Activated B cell treated with CpG ODN at 0.5 μM for 24 hours (primary cell): ENCODE measurements at places on chromosomes 2 and 18. TPM values are rescaled to one million over a fixed set of nuclear protein-coding genes. Genes with fewer than 3 reads are reported as not detected.
A peak's percentile ranks its signal among the peaks of the same experiment; 100 is the strongest.

Gene PIK3C3
- 56.7 and 65.3 TPM in 2 replicates for total RNA-seq

Gene RFX8
- total RNA-seq: not detected in 2 replicates

Gene ITPRIPL1
- total RNA-seq: 2.7 and 4.4 TPM in 2 replicates

Gene LCT
- total RNA-seq: not detected in 2 replicates

Gene INPP5D
- 247 and 275 TPM in 2 replicates for total RNA-seq

Gene REG3G
- not detected in 2 replicates for total RNA-seq

Gene DLX1
- total RNA-seq: not detected in 2 replicates

Gene ZSWIM2
- not detected in 2 replicates for total RNA-seq

Gene CNOT9
- 60.5 and 74.4 TPM in 2 replicates for total RNA-seq

Gene GREB1L
- not detected in 2 replicates for total RNA-seq

Gene UGT1A3
- not detected in 2 replicates for total RNA-seq

Gene TEX44
- total RNA-seq: not detected in 2 replicates

GRCh38 chr2:197324801-197325200 lies 14.2 kb upstream of the ANKRD44 start:
- DNase-seq: no peak

DNA sequence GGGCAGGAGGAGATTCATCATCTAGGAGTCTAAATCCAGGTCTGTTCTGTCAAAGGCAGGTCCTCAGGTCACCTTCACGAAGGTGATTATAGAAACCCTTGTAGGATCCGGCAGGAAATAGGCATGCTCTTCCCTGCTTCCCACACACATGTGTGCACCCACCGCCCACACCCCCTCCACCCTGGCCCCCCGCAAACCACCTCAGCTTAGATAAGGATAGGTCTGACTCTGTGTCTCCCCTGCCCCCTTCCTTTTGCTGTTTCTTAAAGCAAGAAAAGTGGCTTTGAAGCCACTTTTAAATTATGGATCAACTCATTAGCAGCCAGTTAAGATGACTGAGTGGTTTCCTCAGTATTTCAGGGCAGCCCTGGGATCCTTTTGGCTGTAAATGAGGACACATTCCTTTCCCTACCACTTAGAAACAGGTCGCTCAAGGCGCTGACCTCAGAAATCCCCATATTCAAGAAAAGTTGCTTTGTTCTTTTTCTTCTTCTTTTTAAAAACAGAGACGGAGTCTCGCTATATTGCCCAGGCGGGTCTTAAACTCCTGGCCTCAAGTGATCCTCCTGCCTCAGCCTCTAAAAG lies 14.5 kb upstream of the CIB4 start:
- DNase-seq: no peak

DNA sequence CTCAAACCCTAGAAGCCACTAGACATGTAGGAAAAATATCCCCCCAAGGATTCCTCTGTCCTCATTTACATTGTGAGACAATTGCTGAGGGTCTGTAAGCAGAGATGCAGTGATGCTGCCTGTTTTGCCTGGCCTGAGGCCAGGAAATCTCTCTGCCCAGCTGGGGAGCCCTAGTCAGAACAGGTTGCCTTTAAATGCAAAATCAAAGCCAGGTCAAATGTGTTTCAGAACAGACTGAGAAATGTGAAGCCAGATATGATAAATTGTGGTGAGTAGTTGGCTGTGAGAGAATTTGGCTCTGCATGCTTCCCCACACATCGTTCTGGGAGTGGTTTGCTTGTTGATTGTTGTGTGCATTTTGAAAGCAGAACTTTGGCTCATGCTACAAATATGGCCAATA lies 38.4 kb upstream of the NXPH2 start:
- DNase-seq: no peak

DNA sequence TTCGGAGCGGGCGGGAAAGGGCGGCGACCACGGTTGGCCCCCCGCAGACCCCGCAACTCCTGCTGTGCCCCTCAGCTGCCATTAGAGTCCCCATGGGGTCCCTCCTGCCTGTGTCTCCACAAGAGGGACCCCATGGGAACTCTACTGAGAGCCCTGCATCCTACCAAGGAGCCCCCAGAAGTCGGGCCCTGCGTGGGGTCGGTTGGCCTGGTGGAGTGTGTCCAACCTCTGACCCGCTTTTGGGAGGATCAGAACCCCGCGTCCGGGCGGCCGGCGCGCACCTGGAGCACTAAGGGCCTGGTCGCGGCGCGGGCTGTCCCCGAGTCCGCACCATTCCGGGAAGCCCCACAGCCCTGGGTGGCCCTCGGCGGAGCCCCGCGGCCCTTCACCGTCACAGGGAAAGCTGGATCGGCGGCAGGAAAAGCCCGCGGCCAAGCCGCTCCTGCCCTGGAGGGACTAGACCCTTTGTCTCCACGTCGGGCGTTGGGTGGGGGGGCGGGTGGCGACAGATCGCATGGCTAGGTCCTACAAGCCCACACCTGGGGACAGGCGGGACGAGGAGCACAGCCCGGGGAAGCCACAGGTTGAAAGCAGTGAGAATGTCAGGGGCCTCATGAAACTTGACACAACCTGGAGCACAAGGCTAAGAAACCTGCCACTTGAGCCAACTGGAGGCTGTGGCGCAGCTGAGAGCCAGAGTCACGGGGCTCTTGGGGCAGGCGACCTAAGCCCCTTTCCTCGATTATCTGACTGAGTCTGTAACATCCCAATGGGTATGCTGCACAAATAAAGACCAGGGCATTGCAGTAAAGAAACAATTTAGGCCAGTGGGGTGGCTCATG lies 11.2 kb upstream of the CXXC1 start:
- DNase-seq: no peak

DNA sequence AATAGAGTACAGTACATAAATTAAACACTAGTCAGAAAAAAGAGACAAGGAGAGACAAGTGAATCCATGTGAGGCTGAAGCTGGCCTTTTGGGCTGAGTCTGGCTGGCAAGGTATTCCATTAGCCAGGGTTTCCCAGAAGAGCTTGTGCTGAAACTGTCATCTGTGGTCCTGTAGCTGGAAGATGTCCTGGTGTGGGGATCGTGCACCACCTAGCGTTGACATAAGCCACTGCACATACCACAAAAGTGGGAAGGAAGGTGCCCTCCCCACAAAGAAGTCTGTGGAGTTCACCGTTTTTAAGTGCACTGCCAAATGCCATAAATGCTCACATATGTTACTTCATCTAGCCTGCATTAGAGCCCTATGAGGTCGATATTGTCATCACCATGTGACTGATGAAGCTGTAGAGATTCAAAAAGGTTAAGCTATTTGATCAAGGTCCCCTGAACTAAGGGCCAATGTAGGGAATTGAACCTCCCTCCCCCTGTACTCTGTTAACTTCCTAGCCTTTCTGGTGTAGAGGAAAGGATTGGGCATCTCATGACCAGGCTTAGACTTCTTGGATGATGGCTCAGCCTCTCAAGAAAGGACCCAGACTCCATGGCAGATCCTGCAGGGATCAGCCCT lies 31.9 kb upstream of the GALNT14 start:
- peak; percentile 42 for DNase-seq

DNA sequence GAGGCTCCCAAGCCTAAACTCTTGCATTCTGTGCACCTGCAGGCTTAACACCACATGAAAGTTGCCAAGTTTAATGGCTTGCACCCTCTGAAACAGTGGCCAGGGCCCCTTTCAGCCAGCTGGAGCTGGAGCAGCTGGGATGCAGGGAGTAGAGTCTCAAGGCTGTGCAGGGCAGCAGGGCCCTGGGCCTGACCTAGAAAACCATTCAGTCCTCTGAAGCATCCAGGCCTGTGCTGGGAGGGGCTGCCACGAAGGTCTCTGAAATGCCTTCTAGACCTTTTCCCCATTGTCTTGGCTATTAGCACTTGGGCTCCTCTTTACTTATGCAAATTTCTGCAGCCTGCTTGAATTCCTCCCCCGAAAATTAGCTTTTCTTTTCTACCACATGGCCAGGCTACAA lies 10.6 kb upstream of the SFT2D3 start:
- no peak for DNase-seq

GRCh38 chr2:203709416-203710040 lies 3.1 kb downstream of the CD28 start:
- no peak for DNase-seq

DNA sequence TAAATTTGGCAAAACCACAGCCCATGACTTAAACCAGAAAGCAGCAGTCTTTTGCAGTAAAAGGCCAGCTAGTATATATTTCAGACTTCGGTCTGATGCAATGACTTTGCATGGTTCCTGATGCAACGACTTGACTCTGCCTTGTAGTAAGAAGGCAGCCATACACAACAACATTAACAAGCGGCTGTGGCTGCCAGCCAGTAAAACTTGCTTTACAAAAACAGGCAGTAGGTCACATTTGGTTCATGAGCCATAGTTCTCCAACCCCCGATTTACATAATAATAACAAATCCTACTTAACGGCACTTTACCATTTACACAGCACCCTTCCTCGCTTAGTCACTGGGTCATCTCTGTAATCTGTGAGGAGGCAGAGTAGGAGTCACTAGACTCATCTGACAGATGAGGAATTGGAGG lies 410.3 kb downstream of the LRATD1 start:
- no peak for DNase-seq

- DNase-seq: no peak
These were observed 215.5 kb downstream of the ETAA1 start for GRCh38 chr2:67612576-67613042.

DNA sequence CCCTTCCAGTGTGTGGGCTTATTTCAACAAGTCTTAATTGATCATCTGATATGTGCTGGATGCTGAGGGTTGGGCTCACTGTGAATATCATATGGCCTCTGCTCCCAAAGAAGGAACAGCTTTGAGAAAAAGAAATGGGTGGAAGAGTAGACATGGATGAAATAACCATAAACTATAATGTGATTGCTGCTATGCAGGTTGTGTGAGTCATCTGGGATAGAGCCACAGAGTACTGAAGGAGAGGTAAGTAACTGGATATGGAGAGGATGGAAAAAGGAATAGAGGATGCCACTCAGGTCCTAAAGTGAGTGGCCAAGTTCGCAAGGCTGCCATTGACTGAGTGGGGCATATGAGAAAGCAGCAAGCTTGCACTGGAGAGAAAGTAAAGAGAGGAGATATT lies 8.7 kb upstream of the DSG2 start:
- no peak for DNase-seq

DNA sequence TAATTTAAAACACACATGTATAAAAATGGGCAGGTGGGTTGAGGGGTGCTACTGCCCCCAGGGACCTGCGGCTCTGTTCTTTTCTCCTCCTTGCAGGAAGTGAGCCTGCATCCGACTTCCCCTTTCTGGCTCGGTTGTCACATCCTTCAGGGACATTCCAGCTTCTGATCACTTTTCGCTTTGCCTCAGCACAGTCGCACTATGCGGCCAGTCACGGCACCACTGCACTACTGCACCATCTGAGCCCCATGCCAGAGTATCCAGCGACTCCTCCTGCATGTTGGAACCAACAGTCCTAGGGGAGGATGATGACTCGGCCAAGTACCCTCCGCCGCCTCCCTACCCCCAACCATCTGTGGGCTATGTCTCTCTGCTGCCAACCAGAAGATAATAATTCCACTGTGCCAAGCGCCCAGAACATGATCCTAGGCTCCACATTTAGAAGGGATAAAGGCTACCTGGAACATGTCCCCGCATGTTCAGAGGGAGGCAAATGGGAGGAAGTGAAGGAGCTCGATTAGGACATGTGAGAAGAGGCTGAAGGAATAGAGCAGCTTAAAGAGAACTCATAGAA lies 17.6 kb downstream of the CDC42EP3 start:
- peak; percentile 52 for DNase-seq

DNA sequence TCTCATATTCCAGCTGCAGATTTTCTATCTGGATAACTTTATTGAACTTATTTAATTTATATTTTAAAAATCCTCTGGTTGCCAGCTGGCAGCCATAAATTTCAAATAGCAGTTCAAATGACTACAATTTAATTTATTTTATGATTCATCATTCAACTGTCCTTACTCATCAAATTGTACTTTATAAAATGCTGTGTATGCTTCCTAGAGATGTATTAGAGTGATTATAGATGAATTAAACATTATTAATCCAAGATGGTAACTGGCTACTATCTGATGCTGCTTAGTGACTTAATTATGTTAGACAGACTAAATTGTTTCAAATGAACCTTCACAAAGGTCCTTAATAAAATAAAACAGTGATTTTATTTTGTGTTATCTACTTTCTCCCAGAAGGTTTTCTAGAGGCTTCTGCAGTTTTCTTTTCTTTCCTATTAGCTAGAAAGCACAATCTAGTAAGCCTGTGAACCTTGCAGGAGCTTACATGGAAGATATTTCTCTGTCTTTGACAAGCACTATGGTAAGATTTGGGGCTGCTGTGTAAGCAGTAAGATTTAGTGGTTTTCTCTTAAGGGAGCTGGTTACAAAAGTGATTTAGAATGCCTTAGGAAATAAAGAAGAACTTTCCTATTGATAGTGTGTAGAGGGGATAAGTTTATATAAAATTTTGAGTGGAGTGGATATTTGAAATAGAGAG lies 322.3 kb downstream of the FSIP2 start:
- no peak for DNase-seq

DNA sequence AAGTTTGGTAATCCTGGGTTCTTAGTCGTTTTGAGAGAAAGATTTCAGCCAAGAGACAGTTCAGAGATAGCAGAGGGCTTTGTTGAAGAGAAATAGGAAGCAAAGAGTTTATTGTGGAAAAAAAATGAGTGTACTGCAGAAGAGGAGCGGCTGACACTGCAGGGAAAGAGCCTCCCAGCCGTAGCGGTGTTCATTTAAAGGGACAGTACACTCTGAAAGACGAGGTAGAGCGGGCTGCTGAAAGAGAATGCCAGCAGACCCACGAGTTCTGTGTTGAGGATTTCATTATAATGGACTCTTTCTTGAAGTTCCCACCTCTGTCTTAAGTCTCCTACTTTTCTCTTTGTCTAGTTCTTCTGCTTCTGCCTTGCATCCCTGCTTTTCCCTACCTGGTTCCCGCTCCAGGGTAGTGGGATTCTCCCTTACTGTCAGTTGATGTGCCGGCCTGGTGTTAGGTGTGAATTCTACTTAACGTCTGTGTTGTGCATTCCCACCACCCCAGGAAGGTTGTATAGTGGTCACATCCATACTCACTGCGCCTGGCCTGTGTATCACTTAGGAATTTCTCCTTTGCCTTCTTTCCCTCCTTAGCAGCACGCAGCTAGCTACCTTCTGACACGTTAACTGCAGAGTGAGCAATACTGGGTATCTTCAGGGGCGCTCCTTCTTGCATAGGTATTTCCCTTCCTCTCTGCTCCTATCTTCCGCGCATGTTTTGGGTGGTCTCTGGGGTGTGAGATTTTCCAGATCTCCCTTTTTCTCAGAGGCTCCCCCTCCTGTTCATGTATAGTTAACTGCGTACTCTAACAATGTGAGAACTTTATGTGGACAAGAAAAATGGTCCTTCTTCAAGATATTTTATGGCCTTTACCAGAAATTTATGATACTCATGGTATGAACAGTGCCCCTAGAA lies 164.5 kb downstream of the PTH2R start:
- no peak for DNase-seq

GRCh38 chr2:181575024-181575649 lies 81.8 kb downstream of the CERKL start:
- DNase-seq: no peak

- no peak for DNase-seq
These were observed 132.9 kb downstream of the SETBP1 start for GRCh38 chr18:44813586-44813985.

DNA sequence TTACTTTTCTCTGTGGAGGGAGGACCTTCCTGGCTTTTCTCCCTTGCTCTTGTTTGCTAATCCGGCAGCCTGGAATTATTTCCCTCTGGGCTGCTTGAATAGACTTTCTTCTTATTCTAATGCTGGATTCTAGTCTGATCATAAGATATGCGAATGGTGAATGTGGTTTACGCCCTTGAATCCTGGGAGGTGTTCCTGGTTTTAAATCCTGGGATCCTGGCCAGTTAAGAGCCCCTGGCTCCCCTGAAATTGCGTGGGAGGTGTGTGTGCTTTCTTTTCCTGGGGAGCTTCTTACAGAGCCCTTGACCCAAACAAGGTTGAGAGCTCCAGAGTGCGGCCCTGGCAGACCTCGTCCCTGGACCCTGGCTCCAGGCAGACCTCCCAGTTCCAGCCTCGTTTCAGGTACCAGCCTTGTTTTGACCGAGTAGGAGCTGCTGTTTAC lies 2.8 kb downstream of the SH3BP4 start:
- DNase-seq: no peak
